Colonic mucosa (tissue), 4 donors: ENCODE measurements at places on chromosomes 2 and 18. TPM values are rescaled to one million over a fixed set of nuclear protein-coding genes. Genes with fewer than 3 reads are reported as not detected.

The CERKL gene
- 0.24 TPM for total RNA-seq

- DNase-seq, result no peak
These were observed 7.5 kb upstream of the FAM98A start for GRCh38 chr2:33606622-33607021.

DNA sequence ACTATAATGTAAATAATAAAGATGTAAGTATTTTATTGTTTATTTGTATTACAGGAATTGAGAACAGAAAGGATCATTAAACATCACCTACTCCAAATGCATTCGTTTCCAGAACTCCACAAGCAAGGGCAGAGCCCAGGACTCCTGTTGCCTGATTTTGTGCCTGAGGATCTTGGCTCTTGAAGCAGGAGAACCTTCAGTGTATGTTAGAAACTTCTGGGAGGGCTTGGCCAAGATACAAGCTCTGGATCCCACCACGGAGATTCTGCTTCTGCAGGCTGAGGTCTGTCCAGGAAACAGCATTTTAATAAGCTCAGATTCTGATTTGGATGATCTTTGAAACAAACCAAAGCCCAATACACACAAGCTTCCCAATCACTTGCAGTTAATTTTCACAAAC is 142.4 kb upstream of the SOX11 start:
- DNase-seq, result no peak

The ACADL gene
- total RNA-seq, result 0.12 TPM

- no peak for DNase-seq
These were observed 137.0 kb downstream of the MEIS1 start for GRCh38 chr2:66571918-66572317.

The FIGN gene
- total RNA-seq, result 0.58 TPM

- DNase-seq, result no peak
These were observed 8.8 kb downstream of the FZD7 start for GRCh38 chr2:202042444-202042843.

DNA sequence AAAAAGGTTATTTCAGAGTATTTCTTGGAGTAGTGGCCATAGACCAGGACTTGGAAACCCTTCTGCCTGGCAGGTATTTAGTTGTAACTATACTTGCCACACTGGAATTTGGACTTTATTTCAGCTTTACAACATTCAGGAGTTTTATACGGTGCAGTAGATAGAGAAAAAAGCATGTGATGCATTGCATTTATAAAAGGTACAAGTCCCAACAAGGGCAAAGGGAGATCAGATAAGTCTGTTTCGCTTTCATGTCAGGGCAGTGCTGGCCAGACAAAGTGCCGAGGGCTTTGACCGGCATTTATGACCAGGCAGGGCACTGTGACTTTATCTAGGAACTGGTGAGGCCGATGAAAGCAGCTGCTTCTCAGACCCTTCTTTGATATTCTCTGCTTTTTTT is 145.4 kb downstream of the RTN4 start:
- peak; percentile 70 for DNase-seq

DNA sequence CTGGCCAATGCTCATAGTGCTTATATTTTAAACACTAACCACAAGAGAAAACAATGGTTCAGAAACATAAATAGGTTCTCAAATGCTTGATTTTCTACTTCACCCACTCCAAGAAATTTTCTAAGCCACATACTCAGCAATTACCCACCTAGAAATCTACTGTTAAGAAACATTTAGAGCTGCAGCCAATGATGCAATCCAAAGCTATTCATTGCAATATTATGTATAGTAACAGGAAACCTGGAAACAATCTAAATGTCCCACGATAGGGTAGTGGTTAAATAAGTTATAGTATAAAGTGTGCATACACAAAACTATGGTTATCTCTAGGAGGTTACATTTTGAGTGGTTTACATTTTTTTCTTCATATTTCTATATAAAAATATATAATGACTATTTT is 5.7 kb downstream of the FAM237A start:
- DNase-seq, result no peak

GRCh38 chr2:112646791-112647689 is 1.3 kb downstream of the SLC20A1 start:
- no peak for DNase-seq

GRCh38 chr2:133705287-133705686 is 137.0 kb upstream of the NCKAP5 start:
- no peak for DNase-seq

DNA sequence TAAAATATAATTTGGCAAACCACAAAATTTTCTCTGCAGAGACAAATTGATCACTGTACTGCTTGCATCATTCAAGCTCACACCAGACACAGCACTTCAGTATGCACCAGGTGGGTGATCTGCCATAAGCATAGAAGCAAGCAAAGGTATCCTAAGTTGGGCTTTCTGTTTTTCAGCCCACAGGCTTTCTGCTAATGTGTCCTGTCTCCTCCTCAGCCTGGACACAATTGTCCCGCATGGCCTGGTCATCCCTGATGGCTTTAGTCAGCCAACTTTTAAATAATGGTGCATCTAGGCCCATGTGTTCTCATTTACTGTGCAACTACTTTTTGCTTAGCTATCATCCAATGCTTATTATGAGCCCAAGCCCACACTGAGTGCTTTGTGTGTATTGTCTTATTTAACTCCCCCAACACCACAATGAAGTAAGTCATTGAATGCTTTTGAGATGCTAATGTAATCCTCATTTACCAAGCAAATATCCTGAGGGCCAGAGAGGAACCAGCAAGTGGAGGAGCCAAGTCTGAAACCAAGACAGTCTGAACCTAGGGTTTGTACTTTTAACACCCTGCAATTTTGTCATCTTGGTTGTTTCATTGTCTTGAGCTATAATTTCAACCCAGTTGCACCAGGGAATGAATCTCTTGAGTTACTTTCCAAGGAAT is 111.2 kb upstream of the SETBP1 start:
- no peak for DNase-seq

DNA sequence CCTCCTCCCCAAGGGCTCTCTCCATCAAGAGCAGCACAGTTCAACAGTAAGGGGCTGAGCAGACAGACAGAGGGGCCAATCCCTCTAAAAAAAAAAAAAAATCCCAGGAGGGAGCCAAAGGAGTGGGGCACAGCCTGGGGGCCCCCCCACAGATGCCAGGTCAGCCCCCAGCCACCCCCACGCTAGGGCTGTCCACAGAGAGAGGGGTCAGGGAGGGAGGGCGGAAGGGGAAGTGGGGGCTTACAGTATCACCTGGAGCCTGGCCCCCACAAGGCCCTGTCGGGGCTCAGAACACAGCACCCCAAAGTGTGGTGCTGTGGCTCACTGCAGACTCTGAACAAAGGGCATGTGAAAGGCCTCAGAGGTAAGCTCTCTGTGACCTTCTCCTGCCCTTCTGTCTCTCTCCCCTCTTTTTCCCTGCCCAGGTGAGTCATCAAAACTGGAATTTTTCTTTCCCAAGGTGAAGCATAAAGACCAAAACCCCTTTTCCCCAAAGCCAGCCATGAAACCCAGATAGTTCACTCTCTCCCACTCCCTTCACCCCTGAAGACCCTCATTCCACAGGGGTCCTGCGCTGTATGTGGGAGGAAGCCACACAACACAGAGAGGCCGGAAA is 13.9 kb downstream of the BIN1 start:
- DNase-seq, result no peak

The ADAM23 gene
- total RNA-seq, result 0.93 TPM
